Effector CD8-positive, alpha-beta T cell (primary cell): ENCODE measurements at places on chromosomes 3 and 15.

DNA sequence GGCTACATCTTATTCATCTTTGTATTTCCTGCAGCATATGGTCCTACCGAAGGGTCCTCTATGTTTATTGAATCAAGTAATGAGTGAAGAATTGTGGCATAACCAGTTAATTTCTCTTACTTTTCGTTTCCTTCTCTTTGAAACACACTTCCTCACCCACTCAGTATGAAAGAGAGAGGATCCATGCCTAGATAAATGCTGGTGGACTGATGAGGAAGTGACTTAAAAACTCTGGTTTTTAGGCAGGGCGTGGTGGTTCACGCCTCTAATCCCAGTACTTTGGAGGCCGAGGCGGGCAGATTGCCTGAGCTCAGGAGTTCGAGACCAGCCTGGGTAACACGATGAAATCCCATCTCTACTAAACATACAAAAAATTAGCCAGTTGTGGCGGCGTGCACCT, 2.2 kb upstream of the MB21D2 start:
- DNase-seq, result no peak

GRCh38 chr3:126153695-126154360, 26.6 kb downstream of the ALDH1L1 start:
- no peak for DNase-seq

DNA sequence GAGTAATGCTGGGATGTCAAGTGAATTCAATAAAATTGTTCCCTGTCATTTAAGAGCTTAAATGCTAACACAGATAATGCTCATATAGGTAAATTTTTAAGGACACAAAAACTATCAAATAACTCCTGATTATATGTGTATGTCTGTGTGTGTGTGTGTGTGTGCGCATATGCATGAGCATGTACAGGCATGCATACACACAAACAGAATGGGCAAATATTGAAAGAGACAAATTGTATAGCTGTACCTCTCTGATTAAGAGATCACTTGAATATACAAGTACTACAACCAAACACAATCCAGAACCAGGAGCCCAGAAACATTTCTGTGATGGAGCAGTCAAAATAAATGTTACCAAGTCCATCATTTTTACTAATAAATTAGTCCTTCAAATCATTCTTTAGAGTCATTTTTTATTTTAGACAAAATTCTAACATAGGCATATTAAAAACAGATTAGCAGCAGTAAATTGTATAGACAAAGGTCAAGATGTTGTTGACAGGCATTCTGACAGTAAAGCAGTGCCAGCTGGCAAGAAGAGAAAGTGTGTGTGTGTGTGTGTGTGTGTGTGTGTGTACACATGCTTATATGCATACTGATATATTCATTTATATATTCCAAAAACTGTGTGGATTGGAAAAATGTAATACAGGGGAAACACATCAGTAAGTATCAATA, 145.3 kb downstream of the CD47 start:
- DNase-seq, result no peak

DNA sequence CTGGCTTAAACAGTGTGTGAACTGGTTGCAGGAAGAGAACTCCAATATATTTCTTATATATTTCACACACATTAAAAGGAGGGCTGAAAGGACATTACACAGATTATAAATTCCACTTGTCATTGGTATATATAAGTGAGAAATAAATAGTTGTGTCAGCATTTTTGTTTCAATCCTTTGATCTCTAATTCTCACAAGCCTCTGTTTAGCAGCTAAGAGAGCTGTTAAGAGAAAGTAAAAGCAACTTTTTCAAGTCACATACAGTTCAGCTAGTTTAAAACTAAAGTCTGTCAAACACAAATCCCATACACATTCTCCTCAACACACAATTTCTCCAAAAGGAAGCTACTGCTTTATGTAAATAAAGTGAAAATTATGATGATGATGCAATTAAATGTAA, 70.5 kb upstream of the CCDC39 start:
- no peak for DNase-seq

GRCh38 chr15:80816049-80816653, 37.0 kb downstream of the CEMIP start:
- DNase-seq, result no peak

DNA sequence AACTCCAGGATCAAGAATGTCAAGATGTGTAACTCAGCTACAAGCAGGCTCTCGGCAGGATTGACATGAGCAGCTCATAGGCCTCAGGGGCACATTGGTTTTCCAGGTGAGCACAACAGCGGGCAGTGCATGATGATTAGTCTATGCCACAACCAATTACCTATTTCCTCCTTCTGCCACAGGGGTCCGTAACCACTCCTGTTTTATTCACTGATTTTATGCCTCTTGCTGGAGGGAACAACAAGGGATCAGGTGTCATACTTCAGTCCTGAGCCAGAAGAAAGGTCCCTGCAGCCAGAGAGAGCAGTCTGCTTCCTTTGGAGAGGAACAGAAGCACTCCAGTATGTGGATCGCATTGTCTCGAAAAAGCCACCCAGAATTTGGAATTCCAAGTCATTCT, 35.1 kb upstream of the PTPRG start:
- no peak for DNase-seq

DNA sequence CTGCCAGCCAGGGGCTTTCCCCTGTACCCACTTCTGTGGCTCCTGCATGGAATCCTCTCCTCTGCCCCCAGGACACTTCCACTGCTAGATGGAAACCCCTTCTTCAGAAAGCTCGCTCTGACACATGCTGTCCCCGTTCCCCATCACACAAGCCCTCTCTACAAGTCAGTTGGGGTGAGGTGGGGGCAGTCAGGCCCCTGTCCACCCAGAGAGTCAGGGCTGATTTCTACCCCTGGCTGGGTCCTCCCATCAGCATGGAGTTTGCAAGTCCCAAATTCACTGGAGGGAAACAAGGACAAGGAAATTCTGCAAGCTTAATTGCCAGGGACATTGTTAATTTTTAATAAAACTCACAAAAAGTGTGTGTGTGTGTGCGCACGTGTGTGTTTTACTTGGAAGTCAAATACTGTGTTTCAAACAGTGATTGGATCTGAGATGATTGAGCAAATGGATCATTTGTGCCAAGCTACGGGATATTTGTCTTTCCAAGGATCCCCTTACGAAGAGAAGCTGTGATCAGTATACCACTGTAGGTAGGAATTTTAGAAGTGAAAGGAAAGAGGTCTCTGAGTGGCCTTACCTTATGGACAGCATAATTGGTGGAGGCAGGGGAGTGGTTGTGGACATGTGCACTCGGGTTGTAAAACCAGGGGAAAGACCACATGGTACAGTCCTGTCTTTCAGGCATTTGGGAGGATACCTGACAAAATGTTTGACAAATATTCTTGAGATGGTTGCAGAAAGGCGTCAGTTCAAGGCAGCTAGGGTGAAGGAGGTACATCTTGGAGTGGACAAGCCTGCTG, 1.5 kb upstream of the AMOTL2 start:
- DNase-seq, result no peak

- no peak for DNase-seq
These were observed 8.3 kb upstream of the PRR20G start for GRCh38 chr3:127296166-127296565.

- no peak for DNase-seq
These were observed 79.3 kb upstream of the SKOR1 start for GRCh38 chr15:67746022-67746421.

DNA sequence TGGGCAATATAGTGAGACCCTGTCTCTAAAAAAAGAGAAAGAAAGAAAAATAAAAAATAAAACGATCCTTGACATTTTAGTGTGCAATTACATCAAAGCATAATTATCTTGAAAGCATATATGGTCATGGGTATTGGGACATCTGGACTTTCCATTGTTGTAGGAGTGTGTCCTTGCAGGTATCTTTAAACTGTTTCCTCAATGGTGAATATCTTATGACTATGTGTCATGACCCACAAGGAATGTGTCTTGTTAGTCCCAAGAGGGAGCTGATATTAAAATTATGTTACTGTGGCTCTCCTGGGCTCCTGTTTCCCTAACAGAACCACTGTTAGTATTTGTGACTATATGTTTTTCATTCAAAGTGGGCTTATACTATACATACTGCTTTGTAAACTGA, 26.6 kb downstream of the EIF1B start:
- no peak for DNase-seq

DNA sequence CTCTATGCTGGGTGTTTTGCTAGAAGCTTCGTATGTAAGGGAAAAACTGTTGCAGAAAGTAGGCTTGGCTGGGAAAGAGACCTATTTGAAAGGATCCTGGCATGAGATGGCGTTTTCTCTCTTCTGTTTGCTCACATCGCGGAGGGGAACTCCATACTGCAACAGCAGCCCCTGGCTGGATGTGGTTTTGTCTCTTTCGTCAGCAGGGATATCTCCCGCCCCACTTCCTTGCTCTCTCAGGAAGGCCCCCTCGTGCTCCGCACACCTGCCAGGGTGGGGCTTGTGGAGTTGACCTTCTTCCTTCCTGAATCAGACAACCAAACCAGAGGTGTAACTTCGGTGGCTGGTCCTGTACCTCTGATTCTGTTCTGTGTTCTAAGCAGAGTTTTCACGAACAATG, 26.4 kb upstream of the MYZAP start:
- DNase-seq, result no peak

DNA sequence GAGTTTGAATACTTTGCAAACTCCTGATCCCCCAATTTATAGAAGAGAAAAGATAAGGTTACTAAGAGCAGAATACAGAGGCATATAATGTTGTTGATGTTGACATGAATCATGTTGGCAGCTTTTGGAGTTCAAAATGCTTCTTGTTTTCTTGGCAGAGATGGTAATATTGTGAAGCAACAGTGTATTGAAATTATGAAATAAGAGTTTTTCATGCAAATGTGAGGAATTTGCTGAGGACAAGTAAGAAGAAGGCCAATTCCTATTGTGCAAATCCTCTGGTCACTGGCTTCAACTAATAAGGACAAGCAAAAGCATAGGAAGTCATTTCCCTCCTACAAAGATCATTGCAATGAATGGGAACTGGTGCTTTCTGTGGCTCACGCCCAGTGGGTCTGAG, 126.9 kb upstream of the CHL1 start:
- no peak for DNase-seq

DNA sequence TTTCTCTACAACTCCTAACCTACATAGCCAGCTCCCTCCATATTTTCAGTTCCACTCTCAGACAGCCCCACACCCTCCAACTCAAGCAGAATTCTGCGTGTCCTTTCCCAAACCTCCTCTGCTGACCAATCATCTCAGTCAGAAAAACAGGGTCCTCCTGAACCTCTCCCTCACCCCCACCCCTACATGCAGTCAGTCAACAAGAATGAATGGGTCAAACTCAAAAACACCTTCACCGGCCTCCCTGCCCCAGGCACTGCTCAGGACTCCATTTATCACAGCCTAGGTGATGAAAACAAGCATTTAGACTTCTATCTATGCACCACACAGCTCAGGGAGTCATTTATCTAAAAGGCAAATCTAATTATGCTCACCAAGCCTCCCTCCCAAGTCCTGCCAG, 32.4 kb downstream of the MYL3 start:
- no peak for DNase-seq

GRCh38 chr3:148147903-148148302, 549.8 kb upstream of the AGTR1 start:
- no peak for DNase-seq

DNA sequence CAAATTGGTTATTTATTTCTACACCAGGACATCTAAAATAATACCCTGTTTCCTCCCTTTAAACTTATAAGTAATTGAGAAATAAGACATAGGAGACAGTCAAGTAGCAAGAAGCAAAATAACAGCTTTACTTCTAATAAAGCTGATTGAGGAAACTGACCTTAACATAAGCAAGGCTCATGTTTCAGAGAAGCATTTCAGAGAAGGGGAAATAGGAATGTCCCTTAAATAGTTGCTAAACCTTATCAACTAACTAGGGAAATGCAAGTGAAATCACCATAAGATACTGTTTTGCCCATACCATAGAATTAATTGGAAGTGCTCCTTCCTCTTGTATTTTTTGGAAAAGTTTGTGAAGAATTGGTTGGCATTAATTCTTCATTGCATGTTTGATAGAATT, 84.9 kb downstream of the B3GALNT1 start:
- no peak for DNase-seq

GRCh38 chr3:52119099-52119498, 35.1 kb downstream of the POC1A start:
- DNase-seq, result no peak

DNA sequence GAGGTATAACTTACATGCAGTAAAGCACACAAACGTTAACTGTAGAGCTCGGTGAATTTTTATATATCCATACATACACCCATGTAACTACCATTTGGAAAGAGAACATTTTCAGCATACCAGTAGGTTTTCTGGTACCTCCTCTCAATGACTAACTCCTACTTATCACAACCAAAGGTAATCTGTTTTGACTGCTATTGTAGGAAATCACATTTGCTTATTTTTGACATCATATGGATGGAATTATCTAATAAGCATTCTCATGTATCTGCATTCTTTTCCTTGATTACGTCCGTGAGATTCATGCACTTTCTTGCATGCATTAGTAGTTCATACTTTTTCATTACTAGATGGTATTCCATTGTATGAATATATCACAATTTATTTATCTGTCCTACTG, 76.8 kb downstream of the CSNK1G1 start:
- no peak for DNase-seq
